ENCODE measurements at places on chromosomes 4 and X. TPM values are rescaled to one million over a fixed set of nuclear protein-coding genes. Genes with fewer than 3 reads are reported as not detected.

GRCh38 chr4:142079959-142080358, 443.6 kb downstream of the IL15 start:
- no peak overlapping the region for H3K27ac ChIP-seq
- H3K36me3 ChIP-seq: no peaks in the 10 kb centered on the region
- DNase-seq: no peak
- H3K4me1 ChIP-seq: peaks cover 2% of the 10 kb centered on the region
- H3K4me3 ChIP-seq: no peak overlapping the region

DNA sequence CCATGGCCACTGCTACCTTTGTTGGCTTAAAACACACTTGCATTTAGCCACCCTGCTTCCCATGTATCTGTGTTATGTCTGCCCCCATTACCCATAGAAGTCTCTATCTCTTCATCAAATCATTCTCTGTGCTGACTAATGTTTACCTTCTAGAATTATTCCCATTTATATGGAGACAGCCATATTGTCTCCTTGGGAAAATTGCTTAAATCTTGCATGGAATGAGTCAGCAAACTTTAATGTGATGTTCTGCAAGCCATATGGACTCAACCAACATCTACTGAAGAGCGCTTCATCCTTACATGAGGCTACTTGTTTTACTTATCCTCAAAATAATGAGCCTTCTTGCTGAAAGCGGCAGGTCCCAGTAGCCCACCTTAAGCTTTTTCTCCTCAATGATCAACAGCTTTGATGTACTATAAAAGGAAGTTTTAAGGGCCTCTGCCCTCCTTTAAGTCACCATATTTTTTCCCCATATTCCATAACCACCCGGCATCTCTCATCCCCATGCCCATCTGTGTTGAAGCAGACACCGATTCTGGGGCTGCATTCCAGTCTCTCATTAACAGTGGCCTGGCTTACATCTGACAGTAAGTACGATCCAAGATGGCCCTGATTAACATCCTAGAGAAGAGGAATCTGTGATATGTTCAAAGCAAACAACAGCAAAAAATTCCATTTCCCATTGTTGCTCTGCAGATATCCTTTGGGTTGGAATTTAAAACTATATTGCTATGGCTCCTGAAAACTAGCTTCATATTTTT, 130.4 kb downstream of the ARHGAP6 start:
- H3K27ac ChIP-seq: no peak overlapping the region
- DNase-seq: no peak
- no peaks in the 10 kb centered on the region for H3K27me3 ChIP-seq
- no peaks in the 10 kb centered on the region for H3K36me3 ChIP-seq
- no peaks in the 10 kb centered on the region for H3K4me1 ChIP-seq

DNA sequence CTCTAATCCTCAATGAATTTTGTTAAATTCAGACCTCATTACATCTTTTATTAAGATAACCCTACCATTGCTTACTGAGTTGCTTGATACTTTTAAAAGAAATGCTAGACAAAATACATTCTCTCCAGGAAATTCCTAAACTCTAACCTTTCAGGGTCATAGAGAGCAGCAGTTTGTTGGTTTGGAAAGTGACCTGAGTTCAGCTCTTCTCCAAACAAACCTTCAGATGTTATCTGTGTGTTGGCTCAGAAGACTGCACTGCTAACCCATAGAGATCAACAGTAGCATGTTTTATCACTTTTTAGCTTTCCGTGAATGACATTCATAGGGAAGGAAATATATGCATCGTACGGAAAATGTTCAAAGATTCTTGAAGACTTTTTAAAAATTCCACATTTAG, 101.8 kb upstream of the VEGFC start:
- H3K27ac ChIP-seq: no peak overlapping the region
- H3K4me3 ChIP-seq: no peak overlapping the region
- no peaks in the 10 kb centered on the region for H3K36me3 ChIP-seq

The DUSP21 gene
- not detected for total RNA-seq

The TCP11X2 gene
- total RNA-seq: not detected

- no peak overlapping the region for H3K27ac ChIP-seq
- H3K27me3 ChIP-seq: no peaks in the 10 kb centered on the region
- H3K36me3 ChIP-seq: no peaks in the 10 kb centered on the region
- no peak overlapping the region for H3K4me3 ChIP-seq
- DNase-seq: no peak
- H3K4me1 ChIP-seq: peaks cover 17% of the 10 kb centered on the region
These were observed 85.2 kb downstream of the PLAC1 start for GRCh38 chrX:134572816-134573682.

The HPSE gene
- total RNA-seq: 87.8 TPM

Measured in type B pancreatic cell (in vitro differentiated cells).